ENCODE measurements at places on chromosomes 7 and 10. TPM values are rescaled to one million over a fixed set of nuclear protein-coding genes. Genes with fewer than 3 reads are reported as not detected.

TMEM236 gene
- total RNA-seq, result 0.45 TPM

TDRD1 gene
- 16.0 TPM for total RNA-seq

GRCh38 chr7:122602800-122603199 lies 96.1 kb downstream of the RNF133 start:
- DNase-seq, result no peak

- no peak for DNase-seq
Measured at GRCh38 chr7:116691664-116692063, 19.7 kb downstream of the MET start.

GRCh38 chr7:140593672-140593982 lies 47.0 kb downstream of the DENND2A start:
- DNase-seq, result no peak

DNA sequence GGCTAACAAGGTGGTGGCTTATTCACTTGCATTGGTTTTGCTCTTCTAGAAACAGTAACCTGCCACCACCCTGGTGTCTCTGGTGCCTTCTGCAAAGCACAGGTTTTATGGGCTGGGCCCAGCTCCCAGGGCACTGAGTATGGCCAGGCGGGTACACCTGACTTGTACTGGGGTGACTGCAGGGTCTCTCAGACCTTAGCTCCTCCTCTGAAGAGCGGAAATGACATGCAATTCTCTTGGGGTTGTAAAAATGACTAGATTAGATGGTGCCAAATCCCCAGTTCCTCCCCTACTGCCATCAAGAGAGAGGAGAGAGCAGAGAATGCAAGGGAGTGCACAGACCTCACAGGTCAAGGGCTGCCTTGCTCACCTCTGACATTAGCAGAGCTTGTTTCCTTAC lies 14.7 kb downstream of the ESYT2 start:
- DNase-seq, result no peak

GRCh38 chr7:142391191-142391992 lies 133.5 kb upstream of the PRSS58 start:
- no peak for DNase-seq

- DNase-seq, result no peak
Measured at GRCh38 chr10:126421756-126422256, 33.5 kb upstream of the ADAM12 start.

DNA sequence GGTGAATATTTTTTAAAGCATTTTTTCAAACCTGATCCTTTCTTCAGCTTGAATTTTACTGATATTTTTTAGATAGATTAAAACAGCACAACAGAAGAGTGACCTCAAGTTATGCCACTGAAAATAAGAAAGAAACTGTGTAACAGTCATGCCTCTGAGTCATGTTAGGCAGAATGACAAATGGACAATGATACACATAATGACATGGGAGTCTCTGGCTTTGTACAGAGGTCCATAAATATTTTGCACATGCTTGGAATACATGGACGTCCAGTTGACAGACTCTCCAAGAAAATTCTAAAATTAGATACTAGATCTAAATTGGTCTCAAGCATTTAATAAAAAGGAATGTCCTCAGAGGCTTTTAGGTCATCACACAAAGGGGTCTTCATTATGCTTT lies 21.9 kb upstream of the SEMA3A start:
- DNase-seq, result no peak

DNA sequence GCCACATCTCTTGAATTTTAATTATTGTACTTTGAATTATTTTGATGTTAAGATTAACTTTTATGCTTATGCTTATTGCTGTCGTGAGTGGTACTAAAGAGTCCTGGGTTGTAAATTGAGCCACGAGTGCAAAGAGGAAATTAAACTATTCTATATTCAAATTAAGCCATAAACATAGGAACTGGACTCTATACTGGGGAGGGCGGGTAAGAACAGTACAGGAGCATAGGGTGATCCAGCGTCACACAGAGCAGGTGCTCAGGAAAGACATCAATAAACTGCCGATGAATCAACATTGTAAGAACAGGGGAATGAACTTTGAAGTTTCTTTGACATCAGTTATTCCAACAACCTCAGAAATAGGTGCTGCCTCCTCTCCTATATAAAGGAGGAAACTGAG lies 219.6 kb downstream of the CACNB2 start:
- no peak for DNase-seq

DNA sequence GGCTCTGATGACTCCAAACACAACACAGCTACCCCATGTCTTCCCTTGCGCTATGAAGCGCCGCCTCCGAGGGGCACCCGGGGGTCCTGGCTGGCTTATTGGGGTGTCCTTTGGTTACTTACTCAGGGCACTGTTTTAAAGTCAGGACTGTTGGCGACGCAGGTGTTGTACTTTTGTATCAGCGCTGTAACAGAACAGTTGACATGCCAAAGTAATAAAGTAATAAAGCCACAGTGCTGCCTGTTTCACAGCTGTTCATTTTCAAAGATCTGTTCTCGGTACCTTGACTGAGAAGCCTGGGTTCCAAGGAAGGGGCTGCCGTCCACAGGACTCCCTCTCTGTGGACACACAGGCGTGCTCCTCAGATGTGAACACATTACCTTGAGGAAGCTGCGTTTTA lies 64.1 kb downstream of the WDR37 start:
- no peak for DNase-seq
